ENCODE measurements at places on chromosomes 4 and X.

DNA sequence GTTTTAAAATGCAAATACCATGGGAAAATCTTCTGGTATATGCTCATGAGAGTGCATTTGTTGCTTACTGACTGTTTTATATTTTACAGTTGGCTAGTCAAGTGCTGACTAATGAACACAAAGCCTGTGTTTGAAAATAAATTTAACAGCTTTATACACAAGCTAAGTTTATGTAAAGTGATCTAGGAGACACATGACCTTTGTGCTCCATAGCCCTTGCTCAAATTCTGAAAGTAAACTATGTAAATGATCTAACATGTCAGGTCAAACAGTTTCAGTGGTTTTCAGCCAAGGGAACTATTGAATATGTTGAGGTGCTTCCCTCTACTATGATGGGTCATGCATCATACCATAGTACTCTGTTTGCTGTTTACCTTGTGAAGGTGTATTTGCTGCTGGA is 36.7 kb downstream of the DIAPH2 start:
- DNase-seq: no peak

DNA sequence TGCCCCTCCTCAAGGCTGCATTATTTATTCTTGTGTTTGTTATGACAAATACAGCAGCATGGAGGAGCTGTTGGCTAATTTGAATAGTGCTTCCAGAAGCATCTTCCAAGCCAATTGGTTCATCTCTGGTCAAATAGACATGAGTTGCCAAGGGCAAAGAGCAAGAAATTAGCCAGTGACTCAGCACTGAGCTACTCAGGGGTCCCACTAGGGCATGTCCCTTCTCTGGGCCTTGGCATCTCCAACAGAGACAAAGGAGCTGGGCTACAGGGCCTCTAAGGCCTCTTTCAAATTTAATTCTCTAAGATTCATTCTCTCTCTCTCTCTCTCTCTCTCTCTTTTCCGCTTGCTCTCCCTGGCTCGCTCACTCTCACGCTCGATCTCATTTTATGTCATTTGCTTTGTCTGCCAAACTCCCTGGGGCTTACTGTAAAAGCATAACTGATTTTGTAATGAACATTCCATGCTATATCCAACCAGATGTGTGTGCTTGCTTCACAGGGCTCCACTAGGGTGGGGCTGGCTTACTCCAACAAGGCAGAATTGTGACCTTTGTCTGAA is 86.7 kb upstream of the MAGEA4 start:
- DNase-seq: peak; percentile 74

DNA sequence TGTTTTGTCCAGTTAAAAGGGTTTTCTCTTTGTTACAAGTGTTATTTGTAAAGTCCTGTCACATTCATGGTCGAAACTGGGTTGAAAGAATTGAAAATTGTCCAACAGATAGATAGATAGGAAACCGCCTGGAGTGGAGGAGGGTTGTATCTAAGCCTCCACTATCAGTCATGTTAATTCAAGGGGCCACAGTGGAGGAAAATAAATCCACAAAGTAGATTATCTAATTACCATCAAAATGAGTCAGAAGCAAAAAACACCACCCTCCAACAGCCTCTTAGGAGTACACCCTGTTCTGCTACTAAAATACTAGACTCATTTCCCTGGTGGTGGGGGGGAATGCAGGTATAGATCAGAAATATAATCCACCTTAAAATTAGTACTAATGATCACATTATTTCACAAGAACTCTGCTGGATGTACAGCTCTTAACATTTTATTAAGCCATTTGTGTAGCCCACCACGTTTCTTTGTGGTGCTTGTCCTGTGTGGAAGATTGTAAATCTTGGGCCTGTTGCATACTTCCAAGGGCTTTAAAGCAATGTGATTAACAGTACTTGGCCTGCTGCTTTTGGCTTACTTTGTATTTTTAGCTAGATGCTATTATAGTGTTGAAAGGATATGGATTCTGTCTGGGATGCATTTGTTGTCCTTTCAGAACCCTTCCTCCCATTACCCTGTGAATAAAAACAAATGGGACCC is 26.8 kb downstream of the RBBP7 start:
- no peak for DNase-seq

GRCh38 chr4:1599026-1599481 is 85.1 kb downstream of the FAM53A start:
- no peak for DNase-seq

- DNase-seq: no peak
These were observed 17.8 kb upstream of the PAGE2B start for GRCh38 chrX:55056820-55057674.

Measured in skeletal muscle cell (primary cell).